ENCODE measurements at places on chromosomes 12 and 14.

DNA sequence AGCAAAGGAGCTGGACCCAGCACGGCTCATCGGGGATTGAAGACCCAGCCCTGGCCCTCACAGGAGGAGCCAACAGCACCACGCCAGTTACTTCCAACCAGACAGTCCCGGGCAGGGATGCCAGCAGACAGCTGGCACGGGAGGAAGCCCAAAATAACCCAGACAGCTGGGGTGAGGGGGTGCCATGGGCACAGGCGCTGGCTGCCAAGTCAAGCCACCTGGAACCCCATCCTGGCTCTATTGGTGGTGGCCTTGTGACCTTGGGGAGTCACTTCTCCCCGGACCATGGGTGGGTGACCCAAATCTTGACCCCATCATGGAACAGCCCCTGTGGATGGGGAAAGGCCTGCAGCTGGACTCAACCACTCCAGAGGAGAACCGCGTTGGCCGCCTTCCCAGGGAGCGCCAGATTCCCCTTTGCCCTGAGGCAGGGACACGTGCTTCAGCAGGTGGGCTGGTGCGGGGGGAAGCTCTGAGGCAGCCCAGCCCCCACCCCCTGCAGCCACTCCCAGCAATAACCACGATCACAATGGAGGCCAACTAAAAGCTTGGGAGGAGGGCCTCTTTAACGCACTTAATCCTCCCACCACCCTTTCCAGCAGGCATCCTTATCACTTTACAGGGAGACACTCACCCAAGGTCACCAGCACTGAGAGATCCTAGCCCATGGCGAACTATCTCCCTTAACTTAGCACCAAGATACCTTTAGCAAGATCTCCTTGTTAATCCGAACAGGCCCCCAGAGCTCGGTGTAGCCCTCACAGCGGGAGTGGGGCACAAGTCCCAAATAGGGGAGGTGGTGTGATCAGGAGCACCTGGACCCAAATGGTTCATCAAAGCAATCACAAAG, 4.7 kb upstream of the RHOF start:
- no peak for DNase-seq

- no peak for DNase-seq
Observed at GRCh38 chr14:81435048-81435390, 34.9 kb upstream of the STON2 start.

GRCh38 chr14:50340963-50341362, 28.8 kb downstream of the DMAC2L start:
- DNase-seq = no peak

DNA sequence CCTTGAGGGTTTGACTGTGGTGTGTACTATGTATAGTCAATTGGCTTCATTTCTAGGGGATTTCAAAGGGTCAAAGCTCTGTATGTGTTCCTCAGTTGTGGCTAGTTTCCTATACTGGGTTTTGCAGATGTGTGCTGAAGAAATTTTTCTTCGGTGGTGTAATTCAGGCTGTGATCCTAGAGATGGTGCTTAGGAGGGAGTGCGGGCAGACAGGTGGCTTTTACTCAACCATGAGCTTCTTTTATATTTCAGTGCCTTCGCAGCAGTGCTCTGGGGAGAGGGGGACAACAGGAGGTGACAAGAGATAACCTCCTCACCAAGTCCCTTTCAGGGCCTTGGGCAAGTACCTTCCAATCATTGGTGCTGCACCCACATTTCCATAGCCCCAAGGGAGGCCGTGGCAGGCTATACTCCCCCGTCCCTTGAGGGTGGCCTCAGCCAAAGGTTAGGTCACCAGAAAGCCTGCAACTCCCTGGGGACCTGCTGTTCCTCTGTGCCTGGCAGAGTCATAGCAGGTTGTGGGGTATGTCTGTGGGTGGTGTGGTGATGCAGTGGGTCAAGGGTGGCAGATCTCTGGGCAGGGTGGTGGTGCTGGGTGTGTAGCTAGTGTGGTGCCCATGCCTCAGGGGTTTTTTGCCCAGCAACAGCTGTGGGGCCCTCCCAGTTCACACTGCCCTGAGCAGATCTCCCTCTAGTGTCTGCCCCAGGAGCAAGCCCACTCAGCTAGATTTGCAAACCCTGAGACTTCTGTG, 37.0 kb upstream of the TMX1 start:
- no peak for DNase-seq

- DNase-seq = no peak
Observed at GRCh38 chr12:106025129-106025528, 113.6 kb downstream of the NUAK1 start.

- no peak for DNase-seq
Observed at GRCh38 chr14:36525746-36526099, 5.7 kb upstream of the NKX2-1 start.

- no peak for DNase-seq
Observed at GRCh38 chr14:55977392-55978150, 140.6 kb upstream of the PELI2 start.

GRCh38 chr12:65868133-65868705, 43.9 kb downstream of the HMGA2 start:
- no peak for DNase-seq

- DNase-seq = no peak
Observed at GRCh38 chr12:116933091-116933490, 22.3 kb downstream of the FBXW8 start.

All from stimulated activated CD8-positive, alpha-beta memory T cell treated with anti-CD3 and anti-CD28 coated beads, Interleukin-7, amount 100 ng/mL, for 1 hour (primary cell).